ENCODE measurements at places on chromosomes 11 and 22.

- no peak for DNase-seq
Observed at GRCh38 chr11:82859750-82860149, 40.5 kb downstream of the PRCP start.

DNA sequence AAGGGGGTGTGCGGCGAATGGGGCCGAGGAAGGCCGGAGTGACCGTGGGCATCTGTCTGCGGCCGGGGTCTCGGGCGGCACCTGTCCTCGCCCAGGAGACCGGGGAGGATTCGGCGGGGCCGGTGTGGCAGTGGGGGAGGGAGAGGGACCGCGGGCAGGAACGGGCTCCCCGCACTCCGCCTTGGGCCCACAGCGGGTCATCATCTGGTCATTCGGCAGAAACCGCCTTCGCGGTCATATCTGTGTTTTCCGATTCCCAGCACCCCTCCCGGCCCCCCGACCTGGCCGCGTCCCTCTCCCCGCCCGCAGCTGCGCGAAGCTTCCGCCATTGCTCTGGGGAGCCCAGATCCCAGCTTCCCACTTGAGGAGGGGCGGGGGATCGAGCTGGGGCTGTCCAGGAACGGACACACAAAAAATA, 824 bp upstream of the CBX6 start:
- no peak for DNase-seq

- DNase-seq = no peak
Observed at GRCh38 chr11:131593301-131593700, 222.9 kb downstream of the NTM start.

DNA sequence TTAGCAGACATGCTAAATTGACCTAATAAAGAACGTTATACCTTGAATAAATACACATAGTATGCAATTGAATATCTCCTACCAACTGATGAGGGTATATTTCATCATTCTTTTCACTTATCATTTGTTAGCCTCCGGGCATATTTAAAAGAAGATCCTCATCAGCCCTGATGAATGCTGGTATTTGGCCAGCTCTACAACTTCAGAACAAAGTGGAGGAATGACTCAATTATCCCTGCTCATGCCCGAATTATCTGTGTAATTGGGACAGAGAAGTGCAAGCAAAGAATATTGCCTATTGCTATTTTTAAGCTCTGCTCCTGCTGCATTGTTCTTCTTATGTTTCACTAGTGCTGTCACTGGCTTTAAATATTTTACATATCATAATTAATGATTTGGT, 622.1 kb downstream of the METTL15 start:
- DNase-seq = no peak

DNA sequence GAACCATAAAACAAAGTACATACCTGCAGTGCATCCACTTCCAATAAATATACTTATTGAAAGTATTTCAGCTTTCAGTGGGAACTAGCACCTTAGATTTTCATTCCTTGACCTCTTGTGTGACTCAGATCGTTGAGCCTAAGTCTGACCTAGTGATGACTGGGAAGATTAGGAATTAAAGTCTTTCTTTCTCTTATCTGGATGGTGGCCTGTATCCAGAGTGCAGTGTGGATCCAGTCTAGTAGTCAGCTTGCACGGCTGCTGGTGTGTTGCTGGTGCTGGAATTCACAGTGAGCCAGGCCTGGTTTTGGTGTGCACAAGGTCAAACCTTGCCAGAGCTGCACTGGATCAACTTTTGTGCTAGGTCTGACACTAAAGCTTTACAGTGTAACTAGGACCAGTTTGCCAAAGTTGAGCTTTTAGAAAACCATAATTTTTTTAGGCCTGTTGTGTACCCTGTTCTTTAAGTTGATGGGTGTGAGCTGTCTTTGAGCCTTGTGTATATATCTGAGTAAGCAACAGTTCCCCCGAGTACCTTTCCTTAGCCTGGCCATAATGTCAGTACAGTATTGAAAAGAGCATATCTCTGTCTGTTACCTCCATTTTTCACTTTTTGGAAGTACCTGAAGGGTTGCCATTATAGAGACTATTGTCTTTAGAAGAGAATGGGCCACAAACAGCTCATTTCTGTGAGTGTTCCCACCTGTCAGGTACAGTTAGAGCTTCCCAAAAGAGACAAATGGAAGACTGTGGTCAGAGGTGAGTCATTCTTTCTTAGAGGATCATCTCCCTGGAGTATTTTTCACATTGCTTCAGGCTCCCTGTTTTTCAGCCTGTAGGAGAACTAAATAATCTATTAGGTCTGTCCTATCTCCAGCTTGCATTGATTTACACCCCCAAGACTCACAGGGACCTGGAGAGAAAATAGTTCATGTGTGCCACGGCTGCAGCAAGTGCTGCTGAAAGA, 89.8 kb downstream of the ALX4 start:
- no peak for DNase-seq

DNA sequence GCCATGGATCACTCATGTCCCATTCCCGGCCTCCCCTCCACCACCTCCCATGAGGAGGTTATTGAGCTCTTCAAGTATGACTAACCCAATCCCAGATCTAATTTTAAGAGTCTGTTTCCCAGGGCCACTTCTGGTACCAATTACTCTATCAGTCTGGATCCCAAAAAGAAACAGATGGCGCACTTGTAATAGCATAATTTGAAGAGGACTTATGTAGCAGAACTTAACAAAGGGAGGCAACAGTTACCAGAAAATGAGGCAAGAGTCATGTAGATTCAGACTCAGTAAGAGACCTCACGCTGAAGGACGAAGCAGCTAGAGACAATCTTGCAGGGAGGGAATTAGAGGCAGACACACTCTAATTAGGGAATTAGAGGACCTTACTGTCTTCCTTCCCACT, 46.9 kb downstream of the DDX6 start:
- DNase-seq = no peak

Data from activated naive CD4-positive, alpha-beta T cell (primary cell).